ENCODE measurements at places on chromosomes 4 and X.

- DNase-seq = no peak
Observed at GRCh38 chr4:136650541-136651277, 881.6 kb downstream of the PCDH18 start.

- DNase-seq = no peak
Observed at GRCh38 chr4:182831376-182831775, 85.8 kb downstream of the DCTD start.

GRCh38 chr4:152417673-152418072 is 118.2 kb downstream of the FBXW7 start:
- no peak for DNase-seq

GRCh38 chr4:8241895-8242696 is 27.5 kb upstream of the HTRA3 start:
- DNase-seq = peak; percentile 93

DNA sequence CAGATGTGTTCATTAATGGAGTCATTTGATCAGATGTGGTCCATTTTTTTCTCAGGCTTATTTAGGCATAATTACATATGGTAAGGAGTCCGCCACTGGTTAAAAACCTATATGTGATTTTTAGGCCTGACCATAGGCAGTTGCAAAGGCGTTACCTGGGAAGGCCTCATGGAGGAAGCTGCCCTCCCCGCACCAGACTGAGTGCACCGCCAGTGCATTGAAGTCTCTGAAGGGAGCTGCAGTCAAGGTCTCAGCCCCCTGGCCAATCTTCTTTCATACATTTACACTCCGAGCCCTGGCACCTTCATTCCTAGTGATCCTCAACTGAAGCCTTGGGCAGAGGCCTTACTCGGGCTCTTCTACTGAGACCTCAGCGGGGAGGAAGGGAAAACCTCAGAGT is 898.2 kb upstream of the AGA start:
- no peak for DNase-seq

DNA sequence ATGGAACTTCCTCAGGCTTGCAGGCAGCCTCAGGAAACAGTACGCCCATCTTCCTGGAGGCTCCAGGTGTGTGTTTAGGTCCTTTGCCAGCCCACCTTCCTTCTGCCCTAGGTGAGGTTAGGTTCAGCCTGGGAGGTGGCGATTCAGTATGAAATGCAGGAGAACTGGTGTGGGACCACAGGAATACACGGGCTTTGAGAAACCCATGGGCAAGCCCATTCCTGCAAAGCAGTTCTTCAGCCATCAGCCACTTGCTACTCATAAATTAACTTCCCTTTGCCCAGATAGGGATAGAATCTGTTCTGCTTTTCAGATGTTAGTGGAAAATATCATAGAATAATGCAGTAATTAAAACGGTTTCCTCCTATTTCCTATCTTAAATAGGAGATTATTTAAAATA is 32.2 kb downstream of the TBC1D14 start:
- DNase-seq = no peak

DNA sequence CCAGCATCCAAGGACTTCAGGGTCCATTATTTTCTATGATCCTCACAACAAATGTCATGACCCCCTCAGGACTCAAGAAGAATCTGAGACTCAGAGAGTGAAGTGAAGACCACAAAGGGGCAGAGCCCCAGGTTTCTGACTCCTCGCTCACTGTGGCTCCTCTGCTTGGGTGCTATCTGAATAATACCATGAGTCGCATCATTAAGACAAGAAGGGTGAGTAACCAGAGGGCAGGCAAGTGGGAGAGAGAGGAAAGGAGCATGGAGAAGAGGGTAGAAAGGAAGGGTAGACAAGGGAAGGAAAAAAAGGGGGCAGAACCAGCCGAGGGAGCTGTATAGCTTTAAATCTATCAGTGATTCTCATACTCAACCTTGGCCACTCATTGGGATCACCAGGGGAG is 15.5 kb upstream of the HSD17B10 start:
- no peak for DNase-seq

- no peak for DNase-seq
Observed at GRCh38 chrX:44747317-44747716, 96.5 kb upstream of the DUSP21 start.

GRCh38 chr4:1985780-1986577 is 22.8 kb downstream of the NELFA start:
- no peak for DNase-seq

DNA sequence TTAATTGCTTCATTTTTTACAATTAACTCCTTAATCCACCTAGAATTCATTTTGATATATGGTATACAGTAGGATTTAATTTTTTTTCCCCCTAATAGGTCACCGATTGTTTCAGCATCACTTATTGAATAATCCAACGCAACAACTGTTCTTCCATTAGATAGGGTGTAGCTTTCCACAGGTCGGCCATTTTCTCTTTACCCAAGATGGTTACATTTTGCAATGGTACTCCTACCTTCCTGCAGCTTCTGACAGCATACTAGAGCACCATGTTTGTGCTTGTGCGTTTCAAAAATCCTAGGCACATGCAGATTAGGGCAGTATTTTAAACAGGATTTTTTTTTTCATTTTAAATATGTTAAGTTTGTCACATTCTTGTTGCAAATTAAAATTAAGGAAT is 2.3 kb downstream of the LINC00632 start:
- DNase-seq = no peak

- DNase-seq = no peak
Observed at GRCh38 chr4:106048250-106048971, 153.1 kb downstream of the NPNT start.

GRCh38 chr4:136823020-136823419 is 709.3 kb downstream of the PCDH18 start:
- DNase-seq = no peak

GRCh38 chrX:13263560-13264251 is 56.1 kb downstream of the ATXN3L start:
- no peak for DNase-seq
